NCI-H2227 treated with DMSO at 0.1 percent for 48 hours (cell line): ENCODE measurements at places on chromosomes 2 and 18.

DNA sequence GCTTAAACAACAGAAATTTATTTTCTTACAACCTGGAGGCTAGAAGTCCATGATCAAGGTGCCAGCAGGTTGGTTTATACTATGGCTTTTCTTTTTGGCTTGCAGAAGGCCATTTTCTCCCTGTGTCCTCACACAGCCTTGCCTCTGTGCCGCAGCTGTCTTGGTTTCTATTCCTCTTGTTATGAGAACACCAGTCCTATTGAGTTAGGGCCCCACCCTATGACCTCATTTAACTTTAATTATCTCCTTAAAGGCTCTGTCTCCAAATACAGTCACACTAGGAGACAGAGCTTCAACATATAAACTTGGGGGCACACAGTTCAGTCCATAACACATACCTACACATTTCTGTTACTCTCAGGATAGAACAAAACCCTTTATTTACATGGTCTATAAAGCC lies 17.3 kb upstream of the RHOB start:
- no peak for DNase-seq

DNA sequence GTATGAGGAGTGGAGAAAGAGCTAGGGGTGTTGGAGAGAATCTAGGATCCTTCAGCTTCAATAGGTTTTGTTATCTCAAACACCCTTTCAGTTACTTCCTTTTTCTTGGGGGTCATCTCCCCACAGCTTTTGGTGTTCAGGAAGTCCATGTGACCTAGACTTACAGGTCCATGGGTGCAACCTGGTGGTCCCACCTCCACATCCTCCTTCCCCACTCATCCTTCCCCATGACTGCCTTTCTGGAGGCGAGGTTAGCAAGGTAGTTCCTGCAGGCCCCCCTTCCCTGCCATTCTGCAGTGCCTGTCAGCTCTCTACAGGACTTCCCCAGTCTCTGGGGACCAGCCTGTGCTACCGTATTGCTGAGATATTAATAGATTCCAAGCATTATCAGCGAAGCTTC lies 107.6 kb downstream of the TMEM17 start:
- DNase-seq: no peak

DNA sequence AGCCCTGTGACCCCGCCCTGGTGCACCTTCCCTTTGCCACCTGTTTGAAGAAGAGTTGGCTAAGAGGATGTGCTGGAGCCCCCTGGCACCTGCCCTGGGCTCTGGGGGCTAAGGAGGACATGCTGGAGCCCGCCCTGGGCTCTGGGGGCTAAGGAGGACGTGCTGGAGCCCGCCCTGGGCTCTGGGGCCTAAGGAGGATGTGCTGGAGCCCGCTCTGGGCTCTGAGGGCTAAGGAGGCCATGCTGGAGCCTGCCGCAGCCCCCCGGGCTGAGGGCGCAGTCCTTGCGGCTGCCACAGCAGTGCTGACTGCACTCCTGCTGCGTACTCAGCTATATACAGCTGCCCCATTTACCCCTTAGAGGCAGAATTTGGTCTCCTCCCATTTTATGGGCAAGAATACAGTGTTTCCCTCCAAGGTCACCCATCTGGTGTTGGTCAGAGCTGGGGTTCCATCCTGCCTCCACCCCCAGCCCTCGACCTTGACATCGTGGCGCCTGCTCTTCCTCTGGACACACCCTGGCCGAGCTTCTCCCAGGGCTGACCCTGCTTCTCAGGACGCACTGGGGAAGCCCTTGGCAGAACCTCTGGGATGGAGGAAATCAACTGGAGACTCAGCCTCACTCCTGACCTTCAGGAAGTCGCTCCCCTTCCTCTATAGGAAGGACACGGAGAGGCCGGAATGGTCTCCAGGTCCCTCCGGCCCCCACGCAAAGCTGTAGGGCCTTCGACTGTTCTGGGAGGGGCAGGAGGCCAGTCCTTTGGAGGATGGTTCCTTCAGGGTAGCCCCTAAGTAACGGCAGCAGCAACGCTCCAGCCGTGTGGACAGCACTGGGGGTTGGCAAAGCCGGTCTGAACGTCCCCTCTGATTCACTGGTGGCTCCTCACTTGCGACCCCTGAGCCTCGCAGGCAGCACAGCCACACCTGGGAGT lies 65.0 kb upstream of the HPCAL1 start:
- no peak for DNase-seq

DNA sequence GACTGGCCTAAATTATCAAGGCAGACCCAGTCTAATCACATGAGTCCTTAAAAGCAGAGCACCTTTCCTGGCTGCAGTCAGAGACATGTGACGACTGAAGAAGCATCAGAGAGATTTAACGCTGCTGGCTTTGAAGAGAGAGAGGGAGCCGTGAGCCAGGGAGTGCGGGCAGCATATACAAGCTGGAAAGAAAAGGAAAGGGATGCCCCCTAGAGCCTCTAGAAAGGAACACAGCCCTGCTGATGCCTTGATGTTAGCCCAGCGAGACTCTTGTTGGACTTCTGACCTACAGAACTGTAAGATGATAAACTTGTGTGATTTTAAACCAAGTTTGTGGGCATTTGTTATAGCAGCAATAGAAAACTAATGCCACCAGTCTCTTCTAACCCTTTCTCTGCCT lies 58.1 kb downstream of the HEATR5B start:
- DNase-seq: no peak

DNA sequence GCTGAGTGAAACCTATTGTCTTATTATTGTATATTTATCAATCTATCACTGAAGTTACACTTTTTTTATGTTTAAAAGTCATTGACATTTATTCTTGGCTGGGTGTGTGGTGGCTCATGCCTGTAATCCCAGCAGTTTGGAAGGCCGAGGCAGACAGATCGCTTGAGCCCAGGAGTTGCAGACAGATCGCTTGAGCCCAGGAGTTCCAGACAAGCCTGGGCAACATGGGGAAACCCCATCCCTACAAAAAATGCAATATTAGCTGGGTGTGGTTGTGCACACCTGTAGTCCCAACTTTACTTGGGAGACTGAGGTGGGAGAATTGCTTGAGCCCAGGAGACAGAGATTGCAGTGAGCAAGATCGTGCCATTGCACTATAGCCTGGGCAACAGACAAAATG lies 97.8 kb downstream of the EPC2 start:
- no peak for DNase-seq

DNA sequence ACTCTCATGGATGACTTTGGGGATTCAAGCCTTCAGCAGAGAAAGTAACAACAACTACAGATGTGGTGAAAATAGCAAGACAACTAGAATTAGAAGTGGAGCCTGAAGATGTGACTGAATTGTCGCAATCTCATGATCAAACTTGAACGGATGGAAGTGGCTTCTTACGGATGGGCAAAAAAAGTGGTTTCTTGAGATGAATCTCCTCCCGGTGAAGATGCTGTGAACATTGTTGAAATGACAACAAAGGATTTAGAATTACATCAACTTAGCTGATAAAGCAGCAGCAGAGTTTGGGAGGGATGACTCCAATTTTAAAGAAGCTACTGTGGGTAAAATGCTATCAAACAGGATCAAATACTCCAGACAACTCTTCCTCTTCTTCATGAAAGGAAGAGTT lies 43.1 kb downstream of the AAK1 start:
- DNase-seq: no peak

DNA sequence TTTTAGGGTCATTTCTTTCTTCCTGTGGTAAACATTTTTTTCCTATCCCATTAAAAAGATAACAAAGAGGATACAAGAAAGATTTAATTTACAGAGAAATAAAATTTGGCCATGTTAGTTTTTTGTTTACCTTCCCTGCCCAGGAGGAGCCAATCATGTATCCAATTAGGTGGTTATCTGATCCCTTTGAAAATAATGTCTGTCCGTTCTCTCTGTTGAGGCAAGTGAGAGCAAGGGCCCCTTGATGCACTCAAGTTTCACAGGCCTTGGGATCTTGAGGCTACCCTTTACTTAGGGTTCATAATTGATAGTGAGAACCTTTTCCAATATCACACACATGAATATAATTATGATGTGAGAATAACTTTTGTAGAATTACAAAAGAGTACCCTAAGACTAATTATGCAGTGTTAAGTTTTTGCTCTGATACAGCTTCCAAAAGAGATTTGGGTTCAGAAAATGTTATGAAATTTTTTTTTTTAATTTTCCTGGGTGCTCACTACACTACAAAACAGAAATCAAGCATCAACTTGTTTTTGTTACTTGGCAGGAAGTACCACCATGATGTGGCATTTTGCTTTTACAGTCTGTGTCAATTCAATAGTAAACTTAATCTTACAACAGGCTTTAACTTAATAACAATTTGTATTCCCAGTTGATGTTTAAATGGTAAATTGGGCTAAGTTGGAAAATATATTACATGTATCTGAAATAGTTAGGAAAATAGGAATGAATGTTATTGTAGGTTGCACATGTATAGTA lies 42.0 kb downstream of the AFTPH start:
- DNase-seq: no peak

DNA sequence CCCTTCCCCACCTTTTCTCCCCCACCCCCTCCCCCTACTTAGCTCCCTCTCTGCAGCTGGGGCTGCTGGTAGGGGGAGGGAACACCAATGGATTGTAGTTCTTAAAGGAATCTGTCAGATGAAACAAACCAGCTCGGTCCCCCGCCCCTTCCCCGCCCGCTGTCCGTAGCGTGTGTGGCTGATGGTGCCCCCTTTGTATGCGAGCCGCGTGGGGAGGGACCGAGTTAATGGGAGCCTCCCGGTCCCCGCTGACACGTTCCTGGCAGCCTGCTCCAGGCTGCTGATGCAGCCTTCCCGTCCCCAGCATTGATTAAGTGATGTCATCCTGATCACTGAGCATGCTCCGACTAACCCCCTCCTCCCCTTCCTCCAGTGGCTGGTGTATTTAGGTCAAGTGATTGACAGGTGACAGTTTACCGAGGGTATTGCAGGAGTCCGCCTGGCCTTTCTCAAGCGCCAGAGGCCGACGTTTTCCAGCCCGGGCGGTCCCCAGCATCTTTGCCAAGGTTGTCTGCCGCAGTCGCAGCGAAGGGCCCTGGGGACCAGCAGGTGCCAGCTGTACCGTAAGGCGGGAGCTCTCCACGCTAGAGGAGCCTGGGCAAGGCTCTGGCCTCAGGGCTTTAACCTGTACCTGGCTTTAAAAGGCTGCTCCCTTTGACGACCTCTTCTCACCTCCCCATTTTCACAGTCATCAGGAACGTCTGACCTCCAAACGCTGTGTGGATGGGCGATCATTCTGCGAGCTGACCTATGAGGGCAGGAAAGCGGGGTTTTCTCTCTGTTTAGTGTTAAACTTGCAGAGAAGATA lies 1.8 kb downstream of the KIF5C start:
- DNase-seq: peak; percentile 87

- no peak for DNase-seq
These were observed 21.7 kb downstream of the LCT start for GRCh38 chr2:135815269-135815668.

DNA sequence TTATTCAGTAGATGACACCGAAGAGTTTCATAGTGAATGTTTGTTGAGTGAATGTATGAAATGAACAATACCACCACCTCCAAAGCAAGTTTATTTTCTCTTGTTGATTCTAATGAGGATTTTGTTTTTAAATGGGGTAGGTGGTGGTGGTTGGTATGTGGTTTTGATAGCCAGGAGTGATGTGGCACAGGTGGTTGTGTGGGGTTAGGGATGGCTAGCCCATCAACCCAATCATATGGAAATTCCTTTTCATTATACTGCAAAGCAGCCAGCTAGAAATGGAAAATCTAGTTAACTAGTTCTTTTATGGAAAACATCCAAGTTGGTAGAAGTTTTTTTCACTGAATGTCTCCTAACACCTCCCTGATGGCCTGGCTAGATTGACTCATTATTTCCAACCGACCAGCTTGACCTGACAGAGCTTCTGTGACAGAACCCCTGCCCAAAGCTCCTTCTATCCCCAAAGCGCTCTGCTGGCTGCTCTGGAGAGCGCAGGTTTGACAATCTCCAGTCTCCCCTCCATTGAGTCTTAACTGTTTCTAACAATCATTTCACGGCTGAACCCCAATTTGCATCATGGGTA lies 376.9 kb downstream of the MTX2 start:
- no peak for DNase-seq

- DNase-seq: no peak
These were observed 11.9 kb upstream of the BCL2L11 start for GRCh38 chr2:111108745-111109271.

- DNase-seq: no peak
These were observed 276.8 kb downstream of the ASXL3 start for GRCh38 chr18:33854827-33855139.

- DNase-seq: no peak
These were observed 120.7 kb downstream of the ATAD2B start for GRCh38 chr2:23806201-23806600.

- DNase-seq: no peak
These were observed 364.5 kb upstream of the RGPD4 start for GRCh38 chr2:107462181-107462580.

DNA sequence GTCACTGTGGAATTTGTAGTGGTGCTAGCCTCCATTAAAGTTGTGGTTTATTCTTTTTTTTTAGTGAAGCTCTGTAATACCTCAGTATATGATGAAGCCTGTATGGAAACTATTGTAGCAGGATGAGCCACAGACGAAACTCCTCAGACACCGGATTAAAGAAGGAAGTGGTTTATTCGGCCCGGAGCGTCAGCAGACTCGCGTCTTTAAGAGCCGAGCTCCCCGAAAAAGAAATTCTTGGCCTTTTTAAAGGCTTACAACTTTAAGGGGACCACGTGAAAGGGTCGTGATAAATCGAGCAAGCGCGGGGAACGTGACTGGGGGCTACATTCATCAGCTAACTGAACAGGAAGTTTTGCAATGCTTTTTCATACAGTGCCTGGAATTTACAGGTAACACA lies 8.1 kb upstream of the CCL20 start:
- DNase-seq: no peak

- DNase-seq: no peak
These were observed 32.2 kb downstream of the RFX8 start for GRCh38 chr2:101442667-101443061.

GRCh38 chr18:289026-289425 lies 21.2 kb upstream of the THOC1 start:
- DNase-seq: no peak

GRCh38 chr18:44039826-44040225 lies 640.9 kb upstream of the SETBP1 start:
- DNase-seq: no peak

GRCh38 chr2:27707462-27708256 lies 44.0 kb downstream of the SLC4A1AP start:
- no peak for DNase-seq

GRCh38 chr2:110729106-110729505 lies 3.3 kb upstream of the ACOXL start:
- no peak for DNase-seq

DNA sequence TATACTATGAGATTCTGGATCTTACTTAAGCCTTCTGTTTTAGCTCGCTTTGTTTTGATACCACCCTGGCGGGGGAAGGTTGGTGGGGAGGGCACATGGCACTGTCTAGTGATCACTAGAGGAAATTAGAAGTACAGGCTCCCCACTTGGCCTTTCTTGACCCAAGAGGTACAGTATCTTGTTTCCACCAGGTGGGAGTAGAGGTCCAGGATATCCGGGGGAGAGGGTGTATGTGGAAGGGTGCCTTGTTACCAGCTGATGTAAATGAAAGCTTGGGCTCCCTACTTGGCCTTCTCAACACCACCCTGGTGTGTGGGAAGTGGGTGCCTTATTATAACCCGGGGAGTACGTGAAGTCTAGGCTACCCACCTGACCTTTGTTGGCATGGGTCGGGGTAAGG lies 7.5 kb downstream of the GALNT1 start:
- no peak for DNase-seq
